ENCODE measurements at places on chromosomes 16 and 17. TPM values are rescaled to one million over a fixed set of nuclear protein-coding genes. Genes with fewer than 3 reads are reported as not detected.

- no peak for DNase-seq
These were observed 54.0 kb downstream of the MRTFB start for GRCh38 chr16:14125000-14125681.

DNA sequence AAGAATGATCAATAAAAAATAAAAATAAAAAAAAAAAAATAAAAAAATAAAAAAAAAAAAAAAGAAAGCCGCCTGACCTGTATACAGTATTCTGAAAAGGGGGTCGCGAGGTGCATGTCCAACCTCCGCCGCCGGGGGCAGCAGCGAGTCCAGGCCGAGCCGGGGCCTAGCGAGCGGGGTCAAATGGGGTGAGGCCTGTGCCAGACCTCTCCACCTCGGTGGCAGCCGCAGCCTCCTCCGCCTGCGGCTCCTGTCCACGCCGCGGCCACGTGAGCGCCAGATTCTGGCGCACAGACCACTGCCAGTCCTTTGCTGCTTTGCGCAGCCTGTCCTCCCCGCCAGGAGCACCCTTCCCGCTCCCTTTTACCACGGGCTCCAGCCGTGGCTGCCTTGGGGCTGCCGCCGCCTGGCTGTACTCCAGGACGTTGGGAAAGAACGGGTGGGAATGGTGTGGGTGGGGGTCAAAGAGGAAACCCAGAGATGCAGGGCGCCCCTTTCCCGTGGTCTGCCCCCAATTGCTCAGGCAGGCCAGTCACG, 2.4 kb upstream of the BCKDK start:
- peak; percentile 95 for DNase-seq

DNA sequence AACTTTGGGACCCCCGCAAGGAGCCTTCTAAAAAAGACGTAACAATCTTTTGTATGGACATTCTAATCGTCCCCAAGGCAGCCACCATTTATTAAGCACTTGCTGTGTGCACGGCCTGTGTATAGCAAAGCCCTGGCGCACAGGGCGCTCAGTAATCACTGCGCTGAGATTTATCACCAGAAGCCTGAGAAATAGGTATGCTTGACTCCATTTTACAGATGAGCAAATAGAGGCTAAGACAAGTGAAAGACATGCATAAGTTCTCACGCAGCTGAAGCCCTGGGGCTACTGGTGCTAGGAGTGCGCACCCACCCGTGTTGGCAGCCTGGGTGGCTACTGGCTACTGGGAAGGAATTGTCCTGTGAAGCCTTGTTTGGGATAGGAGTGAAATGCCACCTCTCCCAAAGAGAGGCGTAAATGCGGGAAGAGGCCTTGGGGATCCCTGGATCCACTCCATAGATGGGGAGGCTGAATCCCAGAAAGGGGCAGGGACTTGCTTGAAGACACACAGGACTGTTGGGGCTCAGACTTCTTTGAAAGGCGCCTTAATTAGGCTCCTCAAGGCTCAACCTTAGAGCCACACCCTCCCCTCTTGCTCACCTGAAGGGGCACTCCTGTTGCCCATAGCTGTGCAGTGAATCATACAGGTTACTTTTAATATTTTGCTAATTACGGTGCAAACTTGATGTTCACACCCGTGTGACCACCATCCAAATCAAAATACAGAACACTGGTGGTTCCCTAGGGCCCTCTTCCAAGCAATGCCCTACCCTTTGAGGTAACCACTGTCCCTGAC, 634 bp upstream of the NATD1 start:
- DNase-seq: no peak

DNA sequence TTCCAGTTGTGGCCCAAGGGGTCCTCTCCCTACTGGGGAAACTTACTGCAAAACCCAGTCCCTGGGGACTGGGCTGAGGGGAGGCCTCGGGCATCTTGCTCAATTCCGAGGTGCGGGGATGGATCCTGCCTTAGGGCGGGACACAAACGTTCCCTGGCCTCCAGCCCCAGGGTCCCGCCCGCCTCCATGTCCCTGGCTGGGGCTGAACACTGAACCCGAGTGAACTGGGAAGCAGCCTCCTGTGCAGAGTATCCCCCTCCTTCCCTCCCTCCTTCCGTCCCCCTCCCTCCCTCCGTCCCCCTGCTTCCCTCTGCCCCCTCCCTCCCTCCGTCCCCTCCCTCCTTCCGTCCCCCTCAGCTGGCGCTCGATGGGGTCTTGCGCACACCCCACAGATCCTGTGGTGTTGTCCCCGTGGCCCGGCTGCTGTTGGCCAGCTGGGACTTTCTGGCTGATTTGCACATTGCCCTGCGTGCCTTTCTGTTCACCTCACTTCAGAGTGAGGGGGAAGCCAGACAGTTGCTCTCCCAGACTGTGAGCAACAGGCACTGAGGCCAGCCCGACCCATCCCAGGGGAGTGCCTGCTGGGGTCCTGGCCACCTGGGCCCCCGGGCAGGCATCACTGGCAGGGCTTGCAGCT, 5.5 kb downstream of the TRAF7 start:
- DNase-seq: peak; percentile 94

The CES1 gene
- total RNA-seq: 51.5 TPM

All from sigmoid colon (tissue), 7 donors.